Left cardiac atrium (tissue), 4 donors: ENCODE measurements at places on chromosomes 7 and 10.

DNA sequence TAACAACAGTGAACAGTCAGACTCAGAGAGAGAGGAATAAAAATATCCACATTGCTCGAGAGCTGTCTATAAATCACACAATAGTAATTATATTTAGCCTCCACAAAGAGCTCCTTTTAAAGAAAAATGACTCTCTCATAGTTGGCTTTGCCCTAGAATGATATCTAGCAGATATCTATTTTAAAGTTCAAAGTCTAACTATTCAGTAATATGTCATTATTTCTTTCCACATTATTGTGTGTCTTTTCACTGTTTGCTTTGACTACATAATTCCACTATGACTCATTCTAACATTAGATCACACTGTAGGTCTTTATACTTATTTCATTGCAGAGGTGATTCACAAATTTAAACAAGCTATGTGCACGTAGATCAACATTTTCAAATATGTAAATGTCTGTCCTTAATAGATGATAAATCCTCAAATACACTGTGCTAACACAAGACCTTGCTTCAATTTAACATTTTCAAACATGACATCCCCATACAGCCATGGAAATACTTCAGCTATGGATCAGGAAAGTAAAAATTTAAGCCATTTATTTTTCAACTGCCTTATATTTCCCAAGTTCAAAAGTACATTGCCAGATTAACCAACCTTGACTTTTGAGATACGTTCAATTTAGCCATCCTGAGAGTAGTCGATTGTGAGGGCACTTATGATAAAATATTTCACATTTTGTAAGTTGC, 99.9 kb upstream of the AKR1E2 start:
- no peak for DNase-seq

DNA sequence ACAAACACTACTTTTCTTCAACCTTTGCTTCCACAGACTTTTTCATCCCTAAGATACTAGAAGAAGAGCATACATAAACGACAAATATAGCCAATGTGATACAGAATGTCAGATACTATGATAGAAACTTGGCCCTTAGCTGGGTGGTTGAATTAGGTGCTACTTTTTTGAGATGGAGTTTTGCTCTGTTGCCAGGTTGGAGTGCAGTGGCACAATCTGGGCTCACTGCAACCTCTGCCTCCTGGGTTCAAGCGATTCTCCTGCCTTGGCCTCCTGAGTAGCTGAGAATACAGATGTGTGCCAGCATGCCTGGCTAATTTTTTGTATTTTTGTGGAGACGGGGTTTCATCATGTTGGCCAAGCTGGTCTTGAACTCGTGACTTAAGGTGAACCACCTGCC, 3.5 kb downstream of the PPIA start:
- DNase-seq: no peak

DNA sequence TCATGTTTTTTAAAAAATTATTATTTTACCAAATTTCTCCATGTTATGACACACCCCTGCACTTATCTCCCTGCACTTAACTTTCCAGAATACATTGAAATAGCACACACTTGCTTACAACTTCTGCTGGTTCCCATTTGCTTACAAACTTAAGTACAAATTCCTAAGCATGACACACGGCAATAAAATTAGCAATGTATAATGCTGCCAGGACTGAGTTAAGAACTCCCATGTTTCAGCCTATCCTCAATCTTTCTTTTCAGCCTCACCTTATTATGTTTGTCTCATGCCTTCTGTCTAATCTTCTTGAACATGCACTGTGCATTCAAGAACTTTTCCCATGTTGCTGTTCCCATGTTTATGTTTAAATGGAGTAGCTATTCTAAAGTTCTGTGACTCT, 40.8 kb downstream of the PRPS1L1 start:
- DNase-seq: no peak

DNA sequence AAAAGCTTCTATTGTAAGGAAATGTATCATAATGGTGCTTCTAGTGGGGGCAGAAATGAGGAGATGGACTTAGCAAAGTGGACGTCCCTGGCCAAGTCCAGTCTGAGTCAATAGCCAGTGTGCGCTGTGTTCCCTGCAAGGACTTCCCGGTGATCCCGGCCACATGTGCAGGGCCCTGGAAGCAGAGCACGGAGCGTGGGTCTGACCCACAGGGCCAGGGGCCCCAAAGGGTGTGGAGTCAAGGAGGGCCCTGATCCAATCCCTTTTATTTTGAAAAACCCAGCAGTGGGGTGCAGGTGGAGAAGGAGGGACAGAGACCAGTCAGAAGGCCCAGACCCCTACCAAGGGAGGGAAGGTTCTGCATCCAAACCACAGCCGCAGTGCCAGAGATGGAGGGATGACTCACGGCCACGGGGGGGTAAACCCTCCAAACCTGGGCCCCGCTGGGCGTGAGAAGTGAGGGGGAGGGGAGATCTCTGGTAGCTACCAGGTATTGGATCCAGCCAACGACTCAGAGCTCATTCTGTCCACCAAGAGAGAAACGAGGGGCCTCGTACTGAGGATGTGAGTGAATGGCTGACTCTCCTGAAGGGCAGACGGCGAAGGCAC, 57.2 kb upstream of the VIPR2 start:
- DNase-seq: no peak

DNA sequence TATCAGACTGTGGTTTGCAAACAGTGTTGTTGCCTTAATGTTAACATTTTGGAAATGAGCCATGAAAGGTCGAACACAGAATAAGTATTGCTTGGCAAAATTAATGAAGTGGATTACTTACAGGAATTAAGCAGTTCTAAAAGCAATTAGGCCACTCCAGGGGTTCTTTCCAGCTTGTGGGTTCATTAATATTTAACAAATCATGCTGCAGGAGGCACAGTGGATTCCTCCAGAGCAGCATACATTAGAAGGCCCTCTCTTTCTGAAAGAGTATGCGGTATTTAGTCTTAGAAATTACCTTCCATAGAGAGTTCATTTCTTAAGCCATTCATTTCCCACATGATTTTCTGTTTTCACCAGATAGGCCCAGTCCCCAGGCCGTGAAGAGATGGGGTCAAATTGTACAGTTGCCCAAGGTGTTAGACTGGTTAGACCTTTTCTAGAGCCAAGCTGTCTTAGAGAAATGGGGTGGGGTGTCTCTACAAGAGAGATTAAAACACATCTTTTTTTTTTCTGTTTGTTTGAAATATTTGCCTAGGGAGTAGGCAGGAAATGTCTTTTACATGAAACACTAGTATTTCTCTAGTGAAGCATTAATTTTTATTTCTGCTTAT, 40.0 kb upstream of the AGR3 start:
- DNase-seq: no peak

DNA sequence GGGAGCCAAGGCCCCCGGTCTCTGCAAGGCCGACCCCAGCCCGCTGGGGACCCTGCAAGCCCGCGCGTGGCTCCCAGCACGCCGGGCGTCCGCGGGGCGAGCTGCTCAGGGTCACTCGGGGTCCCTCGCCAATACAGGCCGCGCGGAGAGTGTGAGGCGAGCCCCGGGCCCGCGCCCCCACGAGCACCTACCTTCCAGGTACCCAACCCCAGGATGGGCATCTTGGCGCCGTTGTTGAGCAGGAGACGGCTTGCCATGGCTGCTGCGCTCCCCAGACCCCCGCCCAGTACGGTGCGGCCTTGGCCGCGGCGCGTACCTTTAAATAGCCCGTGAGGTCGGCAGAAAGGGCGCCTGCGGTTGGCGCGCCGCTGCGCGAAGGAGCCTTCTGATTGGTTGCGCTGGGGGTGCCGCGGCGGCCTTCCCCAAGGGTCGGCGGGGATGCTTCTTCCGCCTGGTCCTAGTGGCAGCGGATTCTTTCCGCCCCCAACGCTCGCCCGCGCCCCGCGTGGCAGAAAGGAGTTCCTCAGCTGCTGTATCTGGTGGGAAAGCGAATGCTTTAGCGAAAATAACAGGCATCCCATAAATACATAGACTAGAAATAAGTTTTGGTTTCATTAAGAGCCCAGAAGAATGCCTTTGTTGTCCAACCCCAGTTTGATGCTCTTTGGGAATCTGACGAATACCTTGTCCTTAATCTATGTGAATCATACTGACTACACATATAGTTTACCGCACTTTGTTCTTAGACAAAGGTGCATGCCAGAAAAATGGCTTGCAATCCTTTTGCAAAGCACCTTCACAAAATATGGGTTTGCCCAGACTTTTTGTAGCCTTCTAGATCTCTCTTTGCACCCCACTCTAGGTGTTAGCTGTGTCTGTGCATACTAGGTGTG, at the start of gene AKR1B1:
Gene AKR1B1, minus strand, starts transcription at position 295 of the 893 bp plus-strand sequence. Its CDS starts 38 bp downstream, at position 257.
- DNase-seq: peak; percentile 95

DNA sequence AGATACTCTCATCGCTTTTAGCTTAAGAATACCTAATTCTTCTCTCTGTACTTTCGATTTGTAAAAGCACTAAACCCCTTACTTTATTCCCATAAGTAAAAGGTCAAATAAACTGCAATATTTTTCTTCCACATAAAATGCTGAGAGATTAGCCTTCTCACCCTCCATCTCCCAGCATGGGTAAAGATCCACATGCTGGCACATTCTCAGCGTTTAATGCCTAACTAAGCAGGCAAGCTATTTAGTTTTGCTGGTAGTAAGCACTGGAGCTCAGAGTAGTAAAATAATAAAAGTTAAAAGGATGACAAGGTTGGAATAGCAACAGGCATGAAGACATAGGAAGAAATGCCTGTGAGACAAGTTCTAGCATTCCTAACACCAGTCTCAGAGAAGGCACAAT, 65.9 kb upstream of the NEBL start:
- DNase-seq: no peak

- DNase-seq: no peak
Observed at GRCh38 chr7:131241386-131241785, 86.3 kb upstream of the MKLN1 start.

DNA sequence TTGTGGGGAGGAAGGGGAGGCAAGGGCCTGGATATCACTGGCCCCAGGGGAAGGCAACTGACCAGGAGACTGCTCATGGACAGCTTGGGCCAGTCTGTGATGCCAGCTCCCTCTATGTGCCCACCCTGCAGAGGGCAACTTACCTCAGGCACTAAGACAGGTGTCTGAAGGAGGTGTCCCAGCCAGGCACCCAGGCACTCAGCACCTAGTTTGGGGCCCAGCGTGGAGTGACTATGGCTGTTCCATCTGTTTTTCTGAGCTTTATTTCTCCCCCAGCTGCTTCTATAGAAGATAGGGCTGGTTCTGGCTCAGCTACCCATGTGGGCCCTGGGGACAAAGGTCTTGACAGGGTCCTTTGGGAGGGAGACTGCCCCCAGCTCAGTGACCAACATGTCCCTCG, 150.6 kb upstream of the PCBD1 start:
- DNase-seq: no peak

DNA sequence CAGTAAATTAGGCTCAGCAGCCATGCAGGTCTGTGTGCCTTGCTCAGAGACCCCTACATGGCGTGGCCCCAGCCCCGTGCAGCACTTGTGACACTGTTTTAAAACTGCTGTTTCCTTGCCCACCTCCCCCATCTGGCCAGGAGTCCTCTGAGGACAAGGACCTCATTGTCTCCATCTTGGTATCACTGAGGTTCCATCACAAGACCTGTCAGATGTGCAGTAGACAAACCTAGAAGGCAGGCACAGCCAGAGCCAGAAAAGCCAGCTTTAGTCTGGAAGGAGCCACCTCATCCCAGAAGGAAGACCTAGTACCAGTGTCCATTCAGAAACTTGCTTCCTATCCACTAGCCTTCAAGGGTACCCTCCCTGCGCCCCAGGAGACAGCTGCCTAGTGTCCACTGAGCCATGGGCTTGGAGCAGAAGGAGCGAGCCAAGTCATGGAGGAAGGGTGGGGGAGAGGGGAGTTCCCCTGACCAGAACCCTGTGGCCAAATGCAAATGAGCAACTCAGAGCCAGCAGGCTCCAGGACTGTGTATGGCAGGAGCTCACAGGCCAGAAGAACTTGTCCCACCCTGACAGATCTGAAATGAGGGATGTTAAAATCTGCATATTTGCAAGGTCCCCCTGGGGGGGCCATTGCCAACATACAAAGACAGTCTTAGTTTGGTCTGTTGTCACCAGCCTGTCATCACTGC, 176.1 kb downstream of the SH3PXD2A start:
- DNase-seq: no peak

- no peak for DNase-seq
Observed at GRCh38 chr7:93646538-93646937, 72.0 kb upstream of the CALCR start.

DNA sequence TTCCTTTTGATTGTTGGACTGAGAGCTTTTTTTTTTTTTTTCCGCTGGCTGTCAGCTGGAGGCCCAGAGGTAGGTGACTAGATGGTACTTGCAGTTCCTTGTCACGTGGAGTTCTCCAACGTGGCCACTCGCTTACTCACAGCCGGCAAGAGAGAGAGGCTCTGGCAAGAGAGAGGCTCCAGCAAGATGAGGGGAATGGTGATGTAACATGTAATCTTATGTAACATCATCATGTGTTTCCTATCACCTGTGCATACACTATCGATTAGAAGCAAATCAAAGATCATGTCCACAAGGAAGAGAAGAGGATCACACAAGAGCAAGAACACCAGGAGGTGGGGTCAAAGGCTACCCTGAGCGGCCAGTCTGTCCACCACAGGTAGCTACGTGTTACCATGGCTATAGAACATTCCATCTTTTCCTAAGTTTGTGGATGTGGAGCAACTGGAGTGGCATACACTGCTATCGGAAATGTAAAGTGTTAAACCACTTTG, 4.0 kb upstream of the BORCS7 start:
- DNase-seq: no peak

DNA sequence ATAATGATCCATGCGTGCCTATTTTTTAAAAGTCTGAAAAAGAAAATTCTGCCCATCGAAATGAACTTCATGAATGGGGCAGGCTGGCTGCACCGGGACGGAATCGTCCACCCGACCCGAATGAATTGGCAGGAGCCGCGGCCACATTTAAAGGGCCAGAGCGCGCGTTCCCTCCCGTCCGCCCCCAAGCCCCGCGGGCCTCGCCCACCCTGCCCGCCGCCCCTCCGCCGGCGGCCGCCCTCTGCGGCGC, 319 bp upstream of the GATA3 start:
- no peak for DNase-seq

- DNase-seq: no peak
Observed at GRCh38 chr10:97633921-97634320, 621 bp upstream of the MORN4 start.

DNA sequence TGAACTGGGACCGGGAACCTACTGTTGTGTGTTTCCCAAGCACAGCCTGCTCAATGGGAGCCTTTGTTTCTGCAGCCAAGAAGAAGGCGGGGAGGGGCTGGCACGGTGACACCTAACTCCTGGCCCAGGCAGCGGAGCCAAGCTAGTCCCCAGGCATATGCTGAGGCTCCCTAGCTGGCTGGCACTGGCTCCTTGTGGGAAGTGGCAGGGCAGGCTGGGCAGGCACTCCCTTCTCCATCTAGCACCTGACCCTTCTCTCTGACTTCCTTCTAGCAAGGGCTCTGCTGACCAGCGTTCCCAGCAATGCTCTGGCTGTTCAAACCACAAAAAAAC, 325.0 kb downstream of the PLXNA4 start:
- peak; percentile 74 for DNase-seq

- DNase-seq: peak; percentile 79
Observed at GRCh38 chr7:117124591-117125220, 171.4 kb downstream of the ST7 start.

DNA sequence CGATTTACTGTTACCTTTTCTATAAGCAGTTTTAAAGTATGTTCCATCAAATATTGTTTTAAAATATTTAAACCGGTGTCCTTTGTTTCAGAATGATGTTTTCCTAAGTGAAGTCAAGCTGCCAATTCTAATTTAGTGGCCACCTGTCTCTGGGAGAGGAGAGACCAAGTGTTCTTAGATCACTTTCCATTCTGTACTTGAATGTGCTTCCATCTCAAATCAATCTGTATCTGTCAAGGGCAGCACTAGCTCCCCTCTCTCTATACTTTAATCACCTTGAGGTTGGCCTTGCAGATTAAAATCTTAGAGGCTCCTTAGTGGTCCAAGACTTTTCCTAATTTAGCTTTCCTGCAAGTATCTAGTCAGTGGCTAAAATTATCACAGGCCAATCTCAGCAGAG, 49.6 kb downstream of the LGI1 start:
- DNase-seq: no peak

GRCh38 chr10:92187101-92187500, 103.8 kb downstream of the CPEB3 start:
- no peak for DNase-seq
